ENCODE measurements at places on chromosomes 12 and 14.

- DNase-seq = no peak
Measured at GRCh38 chr12:82554529-82554928, 132.2 kb upstream of the TMTC2 start.

- no peak for DNase-seq
Measured at GRCh38 chr14:68775614-68776126, 17.2 kb downstream of the ZFP36L1 start.

- no peak for DNase-seq
Measured at GRCh38 chr12:9786726-9787717, 26.3 kb upstream of the CD69 start.

- DNase-seq = no peak
Measured at GRCh38 chr12:59844750-59845149, 248.9 kb downstream of the SLC16A7 start.

DNA sequence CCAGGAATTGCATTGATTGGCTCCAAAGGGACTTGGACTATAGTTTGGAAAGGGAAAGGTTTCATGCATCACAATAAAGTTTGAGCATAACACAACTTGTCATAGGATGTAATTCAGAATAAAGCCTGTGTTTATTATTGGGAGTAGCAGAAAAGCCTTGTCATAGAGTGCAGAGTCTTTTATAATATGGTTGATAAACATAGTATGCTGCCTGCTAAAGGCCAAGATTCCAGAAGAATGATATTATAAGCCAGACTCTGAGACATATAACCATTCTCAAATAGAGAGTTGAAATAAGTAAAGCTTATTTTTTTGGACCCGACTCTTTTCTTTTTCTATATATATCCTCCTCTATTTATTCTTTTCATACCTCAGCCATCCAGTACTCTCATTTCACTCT lies 207.3 kb downstream of the LRIG3 start:
- no peak for DNase-seq

DNA sequence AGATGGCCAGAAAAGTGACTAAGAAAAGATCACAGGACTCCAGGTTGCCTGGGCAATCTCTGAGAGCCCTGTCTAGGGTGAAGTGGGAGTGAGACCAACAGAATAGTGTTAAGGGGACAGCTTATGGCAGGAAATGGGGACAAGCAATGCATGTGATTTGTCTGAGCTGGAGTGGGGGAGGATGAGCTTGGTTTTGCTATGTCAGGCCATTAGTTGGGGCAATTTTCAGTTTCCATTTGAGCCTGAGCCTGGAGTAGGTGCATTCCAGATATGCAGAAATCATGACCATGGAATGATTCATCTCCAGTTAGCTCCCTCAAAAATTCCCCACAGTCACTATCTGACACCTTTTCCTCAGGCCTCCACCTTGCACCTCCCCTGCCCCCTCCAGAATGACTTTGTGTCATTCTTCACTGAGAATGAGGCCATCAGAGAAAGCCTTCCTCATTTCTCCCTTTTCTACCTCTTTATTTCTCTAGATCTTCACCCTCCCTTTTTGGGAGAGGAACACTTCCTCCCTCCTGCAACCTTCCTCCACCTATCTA lies 150.9 kb upstream of the PLEKHG7 start:
- no peak for DNase-seq

GRCh38 chr12:1607940-1608712 lies 13.7 kb upstream of the FBXL14 start:
- no peak for DNase-seq

- no peak for DNase-seq
Measured at GRCh38 chr14:99009871-99010270, 262.1 kb downstream of the BCL11B start.

- no peak for DNase-seq
Measured at GRCh38 chr14:49828640-49829039, 23.9 kb downstream of the NEMF start.

DNA sequence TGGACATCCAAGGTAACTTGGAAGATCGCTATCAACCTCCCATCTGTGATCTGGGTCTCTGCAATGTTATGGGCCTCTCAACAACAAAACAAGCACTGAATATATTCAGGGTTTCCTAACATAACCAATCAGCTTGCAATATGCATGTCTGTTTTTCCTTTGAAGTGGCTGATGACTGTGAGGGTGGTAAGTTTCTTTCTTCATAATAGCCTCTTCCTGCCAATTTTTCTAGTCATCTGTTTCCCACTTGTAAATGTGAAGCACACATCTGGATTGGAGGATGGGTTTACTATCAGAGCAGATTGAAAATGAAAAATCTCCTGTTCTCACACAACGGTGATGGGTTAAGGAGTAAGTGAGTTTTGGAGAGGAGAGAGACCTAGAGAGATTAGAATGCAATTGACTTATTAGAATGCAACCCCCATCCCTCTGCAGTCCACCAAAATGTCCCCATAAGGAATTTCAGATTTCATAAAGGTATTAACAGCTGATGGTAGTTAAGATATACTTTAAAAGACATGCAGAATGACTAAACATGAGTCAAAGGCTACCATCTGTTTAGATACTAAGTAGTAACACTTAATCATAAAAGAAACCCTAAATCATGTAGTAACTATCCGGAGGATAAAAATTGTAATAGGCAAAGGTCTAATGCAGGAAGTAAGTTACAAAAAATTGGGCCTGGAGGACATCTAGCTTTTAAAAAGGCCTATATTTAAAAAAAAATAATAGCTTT lies 58.4 kb upstream of the SAV1 start:
- no peak for DNase-seq
